Cardiac septum (tissue), 1 donor: ENCODE measurements at places on chromosomes 11 and 22. TPM values are rescaled to one million over a fixed set of nuclear protein-coding genes. Genes with fewer than 3 reads are reported as not detected.

CALCA gene
- 0.51 TPM for total RNA-seq

PRG2 gene
- total RNA-seq, result not detected

SYT8 gene
- not detected for total RNA-seq

LYVE1 gene
- 15.2 TPM for total RNA-seq

LARGE1 gene
- 119 TPM for total RNA-seq
